Right lobe of liver (tissue), 6 donors: ENCODE measurements at places on chromosomes 2 and 18. TPM values are rescaled to one million over a fixed set of nuclear protein-coding genes. Genes with fewer than 3 reads are reported as not detected.

- H3K27ac ChIP-seq: no peak overlapping the region
- no peak for DNase-seq
- H3K27me3 ChIP-seq: no peaks in the 10 kb centered on the region
- no peak overlapping the region for H3K4me3 ChIP-seq
- H3K36me3 ChIP-seq: no peaks in the 10 kb centered on the region
These were observed 97.6 kb upstream of the SLC39A10 start for GRCh38 chr2:195559431-195559914.

DNA sequence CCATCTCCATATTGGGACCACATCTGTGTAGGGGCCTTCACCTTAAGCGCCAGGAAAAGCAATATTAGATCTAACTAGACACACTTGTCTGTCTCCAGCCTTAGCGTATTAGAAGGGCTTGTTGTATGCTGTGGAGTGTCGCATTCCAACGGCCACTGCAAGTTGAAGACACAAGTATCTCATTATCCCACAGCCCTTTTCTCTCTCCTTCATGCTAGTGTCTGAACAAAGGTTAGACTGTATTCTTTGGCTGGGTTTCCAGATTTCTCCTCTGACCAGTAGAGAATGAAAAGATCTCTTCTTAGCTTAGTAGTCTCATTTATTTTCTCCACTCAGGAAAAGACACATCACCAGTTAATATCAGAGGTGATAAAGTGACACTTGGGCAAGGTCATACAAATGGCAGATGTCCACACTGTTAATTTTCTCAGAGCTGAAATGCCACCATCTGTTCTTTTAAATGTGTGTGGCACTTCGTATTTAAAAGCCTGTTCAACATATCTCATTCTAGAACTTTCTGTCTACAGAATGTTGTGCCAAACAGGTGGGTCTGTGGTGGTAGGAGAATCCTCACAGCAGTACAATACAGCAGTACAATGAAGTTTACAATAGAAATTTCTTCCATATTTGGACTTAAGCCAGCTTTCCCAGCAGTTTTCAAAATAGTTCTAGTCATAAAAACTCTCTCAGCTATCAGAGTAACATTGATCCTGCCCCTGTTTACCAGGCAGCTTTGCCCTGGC, 94.0 kb upstream of the ITGA6 start:
- no peaks in the 10 kb centered on the region for H3K36me3 ChIP-seq
- H3K27me3 ChIP-seq: no peaks in the 10 kb centered on the region
- H3K4me1 ChIP-seq: no peaks in the 10 kb centered on the region

- H3K36me3 ChIP-seq: peaks cover 18% of the 10 kb centered on the region
- H3K4me1 ChIP-seq: no peaks in the 10 kb centered on the region
- no peak overlapping the region for H3K27ac ChIP-seq
- H3K27me3 ChIP-seq: no peaks in the 10 kb centered on the region
These were observed 82.7 kb downstream of the SH3BP4 start for GRCh38 chr2:235034265-235035118.

GRB14 gene
- 44.1 TPM for total RNA-seq

DNA sequence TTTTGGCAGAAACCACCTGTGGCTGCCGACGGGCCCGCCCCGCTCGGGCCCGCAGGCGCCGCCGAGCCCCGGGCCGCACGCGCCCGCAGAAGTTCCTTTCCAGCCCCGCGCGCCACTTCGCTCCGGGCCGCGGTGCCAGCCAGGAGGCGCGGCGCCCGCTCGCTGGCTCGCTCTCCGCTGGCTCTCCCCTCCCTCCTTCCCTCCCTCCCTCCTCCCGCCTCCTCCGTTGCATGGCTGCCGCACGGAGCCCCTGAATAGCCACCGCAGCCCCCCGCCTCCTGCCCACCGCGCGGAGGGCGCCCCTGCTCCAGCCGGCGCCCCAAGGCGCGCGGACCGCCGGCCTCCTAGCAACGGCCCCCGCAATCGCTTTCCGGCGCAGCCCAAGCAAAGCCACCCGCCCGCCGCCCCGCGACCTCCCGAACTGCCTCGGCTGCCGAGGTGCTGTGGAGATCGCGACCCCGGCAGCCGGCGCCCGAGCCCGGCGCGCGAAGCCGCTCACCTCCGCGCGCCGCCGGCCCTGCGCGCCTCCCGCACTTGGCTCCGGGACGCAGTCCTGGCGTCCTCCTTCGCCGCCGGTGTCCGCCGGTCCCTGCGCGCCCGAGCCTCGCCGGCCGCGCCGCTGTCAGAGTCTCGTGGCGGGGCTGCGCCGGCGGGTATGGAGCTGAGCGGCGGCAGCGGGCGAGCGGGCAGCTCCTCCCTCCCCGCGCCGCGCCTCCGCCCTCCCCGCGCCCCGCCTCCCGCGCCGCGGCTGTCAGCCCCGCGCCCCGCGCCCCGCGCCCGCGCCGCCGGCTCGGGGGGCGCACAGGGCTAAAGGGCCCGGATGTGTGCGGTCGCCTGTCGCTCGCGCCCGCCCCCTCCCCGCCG, at the start of gene ZBTB7C:
Gene ZBTB7C, minus strand, starts transcription at position 657 of the 864 bp plus-strand sequence.
- H3K4me1 ChIP-seq: peaks cover 14% of the 10 kb centered on the region
- H3K36me3 ChIP-seq: no peaks in the 10 kb centered on the region
- H3K27me3 ChIP-seq: no peaks in the 10 kb centered on the region
- peak within 1 kb of the TSS; percentile 61 for H3K4me3 ChIP-seq
- peak; percentile 59 for DNase-seq
- H3K27ac ChIP-seq: no peak within 1 kb of the TSS

- H3K4me1 ChIP-seq: no peaks in the 10 kb centered on the region
- H3K27ac ChIP-seq: no peak overlapping the region
- DNase-seq: no peak
- no peaks in the 10 kb centered on the region for H3K36me3 ChIP-seq
- H3K27me3 ChIP-seq: no peaks in the 10 kb centered on the region
- H3K4me3 ChIP-seq: no peak overlapping the region
These were observed 203.3 kb upstream of the SPOPL start for GRCh38 chr2:138298120-138298814.

DNA sequence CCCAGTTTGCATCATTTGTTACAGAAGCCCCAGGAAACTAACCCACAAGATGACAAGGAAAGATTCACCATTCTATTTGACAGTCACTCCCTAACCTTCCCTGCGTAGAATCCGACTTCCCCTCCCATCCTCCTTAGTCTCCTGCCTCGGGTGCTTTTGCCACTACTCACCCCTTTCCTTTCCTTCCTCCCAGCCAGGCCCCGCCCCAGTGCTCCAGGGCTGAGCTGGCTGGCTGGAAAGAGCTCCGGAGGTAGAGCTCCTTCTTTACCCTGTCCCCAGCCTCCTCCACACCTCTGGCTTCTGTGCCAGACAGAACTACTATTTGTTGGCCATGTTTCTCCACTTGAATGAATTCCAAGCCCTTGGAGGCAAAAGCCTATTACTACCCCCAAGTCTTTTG, 317.6 kb upstream of the NCKAP5 start:
- no peaks in the 10 kb centered on the region for H3K27me3 ChIP-seq
- H3K4me3 ChIP-seq: no peak overlapping the region
- no peak overlapping the region for H3K27ac ChIP-seq

DNA sequence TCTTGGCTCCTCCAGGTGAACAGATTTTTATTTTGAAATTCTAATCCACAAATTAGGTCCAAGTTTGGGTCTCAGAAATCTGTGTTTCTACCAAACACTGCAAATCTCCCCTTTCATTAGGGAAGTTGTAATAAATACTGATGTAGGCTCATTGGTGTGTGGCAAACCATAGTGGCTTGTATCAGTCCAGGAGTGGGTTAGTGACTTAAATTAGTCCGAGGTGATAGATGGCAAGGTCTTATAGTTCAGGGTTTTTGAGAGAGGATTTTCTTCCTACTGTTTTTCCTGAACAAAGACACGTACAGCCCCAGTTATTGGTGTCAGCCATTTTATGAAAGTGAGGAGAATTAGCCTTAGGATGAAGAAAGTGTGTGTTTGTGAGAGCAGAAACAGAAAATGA, 74.6 kb downstream of the RPRM start:
- no peak for DNase-seq
- no peaks in the 10 kb centered on the region for H3K36me3 ChIP-seq
- H3K27ac ChIP-seq: no peak overlapping the region
- no peaks in the 10 kb centered on the region for H3K4me1 ChIP-seq

- no peaks in the 10 kb centered on the region for H3K36me3 ChIP-seq
- no peaks in the 10 kb centered on the region for H3K27me3 ChIP-seq
- DNase-seq: no peak
- H3K4me1 ChIP-seq: no peaks in the 10 kb centered on the region
- H3K27ac ChIP-seq: no peak overlapping the region
These were observed 158.0 kb upstream of the KLHL14 start for GRCh38 chr18:32930695-32931301.

DNA sequence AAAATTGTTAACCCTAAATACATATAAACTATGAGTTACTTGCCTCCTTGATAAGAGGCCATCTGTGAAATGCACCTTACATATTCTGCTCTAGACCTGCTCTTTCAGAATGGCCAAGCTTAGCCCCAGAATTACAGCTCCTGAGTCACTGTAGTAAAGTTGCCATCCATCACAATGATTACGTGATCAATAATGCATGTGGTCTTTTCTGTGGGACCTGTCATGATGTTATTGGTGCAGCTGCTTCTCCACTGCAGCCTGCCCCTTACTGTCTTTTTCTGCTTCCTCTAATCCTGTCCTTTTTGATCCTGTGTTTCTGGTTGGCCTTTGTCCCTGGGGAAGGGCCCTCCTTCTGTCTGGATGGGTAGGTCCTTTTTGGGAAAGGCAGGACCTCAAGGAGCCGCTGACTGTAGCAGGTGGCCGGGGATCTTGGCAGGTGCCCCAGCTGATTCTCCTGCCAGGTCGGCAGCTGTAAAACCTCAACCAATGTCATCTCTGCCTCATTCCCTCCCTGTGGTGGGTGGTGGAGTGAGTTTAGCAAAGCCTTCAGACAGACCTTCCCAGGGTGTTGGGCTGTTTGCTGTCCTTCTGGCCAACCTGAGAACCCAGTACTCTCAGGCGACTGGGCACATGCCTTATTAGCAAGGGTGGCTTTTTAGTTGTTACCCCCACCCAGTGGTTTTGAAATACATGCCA, 126.2 kb upstream of the EML6 start:
- peak; percentile 72 for DNase-seq
- H3K4me1 ChIP-seq: no peaks in the 10 kb centered on the region
- no peak overlapping the region for H3K4me3 ChIP-seq
- no peaks in the 10 kb centered on the region for H3K27me3 ChIP-seq
- H3K36me3 ChIP-seq: no peaks in the 10 kb centered on the region

GRCh38 chr2:55311444-55311870, 42.4 kb upstream of the MTIF2 start:
- no peak for DNase-seq
- H3K4me1 ChIP-seq: no peaks in the 10 kb centered on the region
- H3K36me3 ChIP-seq: no peaks in the 10 kb centered on the region
- no peak overlapping the region for H3K4me3 ChIP-seq
- no peak overlapping the region for H3K27ac ChIP-seq

TSGA10 gene
- 4.2 TPM for total RNA-seq

DNA sequence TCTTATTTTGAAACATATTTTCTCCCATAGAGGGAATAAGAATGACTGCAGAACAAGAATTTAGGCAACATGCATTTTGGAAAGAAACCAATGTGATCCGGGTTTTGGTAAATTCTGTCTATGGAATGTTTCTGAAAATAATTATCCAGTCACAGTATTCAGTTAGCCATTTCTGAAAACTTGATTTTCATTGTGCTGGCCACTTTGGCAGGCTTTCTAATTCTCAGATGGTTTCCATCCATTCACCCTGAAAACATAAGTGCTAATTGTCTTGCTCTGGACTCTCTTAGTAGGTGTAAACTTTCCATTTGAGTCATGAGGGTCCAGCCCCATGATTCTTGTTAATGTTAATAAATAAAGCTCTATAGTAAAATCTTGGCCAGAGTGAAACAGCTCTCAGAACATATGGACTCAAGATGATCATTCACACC, 176.5 kb downstream of the RBM43 start:
- H3K36me3 ChIP-seq: no peaks in the 10 kb centered on the region
- H3K4me1 ChIP-seq: no peaks in the 10 kb centered on the region
- no peaks in the 10 kb centered on the region for H3K27me3 ChIP-seq
- no peak for DNase-seq
- no peak overlapping the region for H3K27ac ChIP-seq

DNA sequence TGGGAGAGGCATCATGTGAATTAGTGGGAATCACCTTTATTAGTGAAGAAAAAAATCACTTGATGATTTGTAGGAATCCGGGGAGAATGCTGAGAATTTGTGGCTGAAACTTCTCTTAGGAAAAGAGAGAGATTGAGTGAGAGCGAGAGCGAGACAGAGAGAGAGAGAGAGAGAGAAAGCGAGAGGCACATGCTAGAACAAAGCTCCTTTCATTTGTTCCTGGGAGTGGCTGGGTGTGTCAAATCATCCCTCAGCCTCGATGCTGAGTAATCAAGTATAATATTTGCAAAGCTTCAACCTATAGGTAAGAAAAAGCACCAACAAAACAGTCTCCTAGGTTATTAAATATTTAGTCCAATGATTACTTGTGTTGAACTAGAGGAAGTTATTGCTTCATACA, 4.4 kb upstream of the SERPINB5 start:
- no peak overlapping the region for H3K27ac ChIP-seq
- H3K4me3 ChIP-seq: no peak overlapping the region
- H3K36me3 ChIP-seq: no peaks in the 10 kb centered on the region
- DNase-seq: no peak

GRCh38 chr18:55256226-55256928, 297.1 kb upstream of the CCDC68 start:
- H3K27ac ChIP-seq: no peak overlapping the region
- DNase-seq: no peak
- no peaks in the 10 kb centered on the region for H3K4me1 ChIP-seq
- H3K27me3 ChIP-seq: no peaks in the 10 kb centered on the region

SERPINB13 gene
- total RNA-seq: not detected

DNA sequence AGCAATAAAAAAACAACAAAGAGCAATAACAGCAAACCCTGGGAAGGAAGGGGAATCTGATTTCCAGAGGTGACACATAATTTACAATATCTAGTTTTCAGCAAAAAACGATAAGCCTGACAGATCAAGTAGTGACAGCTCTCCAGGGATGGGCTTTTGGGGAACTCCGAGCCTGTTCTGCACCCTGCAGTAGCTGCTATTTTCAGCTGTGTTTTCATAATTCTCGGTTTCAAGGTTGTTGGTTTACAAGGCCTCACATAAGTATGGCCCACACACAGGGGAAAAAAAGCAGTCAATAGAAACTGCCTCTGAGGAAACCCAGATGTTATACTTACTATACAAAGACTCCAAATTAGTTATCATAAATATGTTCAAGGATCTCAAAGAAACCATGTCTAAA, 67.7 kb upstream of the CTLA4 start:
- H3K27me3 ChIP-seq: no peaks in the 10 kb centered on the region
- H3K4me1 ChIP-seq: no peaks in the 10 kb centered on the region
- H3K36me3 ChIP-seq: no peaks in the 10 kb centered on the region
- H3K27ac ChIP-seq: no peak overlapping the region
- H3K4me3 ChIP-seq: no peak overlapping the region

DNA sequence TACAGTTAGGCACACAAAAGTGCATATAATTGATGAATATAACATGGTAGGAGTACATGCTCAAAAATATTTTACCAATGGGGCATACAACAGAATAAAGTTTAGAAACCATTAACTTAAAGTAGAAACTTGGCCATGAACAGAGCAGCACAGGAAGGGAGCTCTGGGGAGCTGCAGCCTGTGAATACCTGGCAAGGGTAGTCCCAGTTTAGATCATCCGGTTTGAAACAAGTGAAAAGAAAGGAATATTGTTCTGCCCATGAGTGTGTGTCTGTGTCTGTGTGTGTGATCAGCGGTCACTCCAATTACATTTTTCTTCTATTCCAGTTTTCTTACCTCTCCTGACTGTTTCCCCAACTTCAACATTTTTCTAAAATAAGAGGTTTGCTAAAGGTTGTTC, 233.0 kb downstream of the ALK start:
- DNase-seq: no peak
- no peaks in the 10 kb centered on the region for H3K4me1 ChIP-seq
- H3K27me3 ChIP-seq: no peaks in the 10 kb centered on the region
- no peak overlapping the region for H3K4me3 ChIP-seq
- no peak overlapping the region for H3K27ac ChIP-seq
- no peaks in the 10 kb centered on the region for H3K36me3 ChIP-seq

CYRIA gene
- 5.2 TPM for total RNA-seq

ATP8B1 gene
- 9.0 TPM for total RNA-seq

RGPD5 gene
- total RNA-seq: 18.1 TPM

GRCh38 chr2:111222204-111222866, 101.6 kb downstream of the BCL2L11 start:
- no peaks in the 10 kb centered on the region for H3K36me3 ChIP-seq
